Stimulated activated CD8-positive, alpha-beta memory T cell treated with anti-CD3 and anti-CD28 coated beads, Interleukin-4, amount 100 ng/mL, for 4 hours (primary cell): ENCODE measurements at places on chromosomes 16 and 17.

DNA sequence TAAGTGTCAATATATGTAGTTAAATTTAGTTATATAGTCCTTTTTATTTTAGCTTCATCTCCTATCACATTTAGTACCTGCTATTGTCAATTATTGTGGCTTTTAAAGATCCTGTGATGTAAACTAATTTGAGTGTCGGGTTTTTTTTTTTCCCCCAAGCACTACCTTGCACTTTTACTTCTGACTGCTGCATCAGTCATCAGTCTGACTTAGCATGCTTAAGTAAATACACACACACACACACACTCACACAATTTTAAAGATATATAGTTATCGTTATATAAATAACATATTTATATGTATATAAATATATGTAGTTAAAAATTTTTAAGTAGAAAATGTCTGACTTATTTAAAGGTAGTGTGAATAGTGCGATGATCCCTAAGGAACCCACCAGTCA is 127.2 kb downstream of the BCAS3 start:
- no peak for DNase-seq

- DNase-seq: no peak
Observed at GRCh38 chr16:13811834-13812233, 108.1 kb upstream of the ERCC4 start.

- DNase-seq: no peak
Observed at GRCh38 chr16:13080531-13080930, 179.1 kb downstream of the SHISA9 start.

GRCh38 chr17:37746617-37747016 is 1.8 kb upstream of the HNF1B start:
- DNase-seq: no peak

DNA sequence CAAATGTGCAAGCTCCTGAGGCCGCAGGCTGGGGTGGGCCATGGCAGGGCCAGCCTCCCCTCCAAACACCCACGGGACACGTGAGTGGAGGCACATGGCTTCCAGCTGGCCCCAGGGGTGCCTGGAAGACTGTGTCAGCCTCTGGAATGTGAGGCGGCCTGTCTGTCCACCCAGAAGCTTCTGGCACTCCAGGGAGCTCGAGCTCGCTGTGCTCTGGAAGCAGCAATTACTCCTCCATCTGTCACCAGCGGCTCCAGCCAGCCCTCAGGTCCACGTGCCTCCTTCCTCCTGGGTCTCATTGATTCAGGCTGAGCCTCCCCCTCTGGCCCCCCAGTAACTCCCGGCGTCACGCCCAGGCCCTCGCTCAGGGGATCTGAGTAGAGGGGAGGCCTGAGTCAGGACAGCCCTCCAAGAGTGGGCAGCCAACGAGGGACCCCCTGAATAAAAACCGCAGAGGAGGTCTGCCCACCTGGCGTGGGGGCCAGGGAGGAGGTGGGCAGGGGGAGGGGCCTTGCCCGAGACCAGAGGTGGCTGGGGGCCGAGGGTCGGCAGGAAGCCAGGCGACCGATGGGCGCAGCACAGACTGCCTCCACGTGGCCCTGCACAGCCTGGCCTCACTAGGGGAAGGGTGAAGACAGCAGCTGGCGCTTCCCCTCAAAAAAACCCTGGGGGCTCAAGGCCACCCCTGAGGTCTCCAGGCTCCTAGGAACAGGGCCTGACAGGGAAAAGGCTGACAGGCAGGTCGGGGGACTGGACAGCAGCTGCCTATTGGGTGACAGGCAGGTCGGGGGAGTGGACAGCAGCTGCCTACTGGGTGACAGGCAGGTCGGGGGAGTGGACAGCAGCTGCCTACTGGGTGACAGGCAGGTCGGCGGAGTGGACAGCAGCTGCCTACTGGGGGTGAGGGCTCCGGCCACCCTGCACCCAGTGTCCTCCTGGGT is 11.9 kb downstream of the PIEZO1 start:
- DNase-seq: no peak

DNA sequence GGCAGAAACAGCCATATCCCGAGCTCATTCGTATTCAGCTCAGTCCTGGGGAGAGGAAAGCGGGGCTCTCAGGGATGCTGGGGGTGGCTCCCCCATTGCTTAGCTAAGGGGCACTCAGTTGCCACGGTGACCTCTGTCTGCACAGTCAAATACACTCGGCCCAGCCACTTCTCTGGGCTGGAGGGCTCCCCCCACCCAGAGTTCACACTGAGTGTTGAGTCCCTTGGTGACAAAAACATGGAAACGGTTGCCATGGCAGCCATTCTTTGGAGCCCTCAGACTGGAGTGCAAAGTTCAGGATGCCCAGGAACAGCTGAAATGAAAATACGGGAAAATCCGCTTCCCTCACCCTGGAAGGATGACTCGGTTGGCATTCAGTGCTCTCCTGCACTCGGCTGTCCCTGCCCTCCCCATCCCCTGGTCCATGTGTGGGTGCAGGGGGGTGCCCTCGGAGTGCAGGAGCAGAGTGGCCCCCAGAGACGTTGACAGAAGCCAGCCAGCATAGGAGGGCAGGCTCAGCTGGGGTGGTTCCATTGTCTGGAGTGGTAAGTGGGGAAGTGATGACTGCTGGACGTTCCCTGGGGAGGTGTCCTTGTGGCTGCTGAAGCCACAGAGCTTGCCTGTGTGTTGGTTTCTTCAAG is 216.5 kb downstream of the NTN1 start:
- no peak for DNase-seq

GRCh38 chr16:7419441-7419840 is 86.8 kb downstream of the RBFOX1 start:
- DNase-seq: no peak

DNA sequence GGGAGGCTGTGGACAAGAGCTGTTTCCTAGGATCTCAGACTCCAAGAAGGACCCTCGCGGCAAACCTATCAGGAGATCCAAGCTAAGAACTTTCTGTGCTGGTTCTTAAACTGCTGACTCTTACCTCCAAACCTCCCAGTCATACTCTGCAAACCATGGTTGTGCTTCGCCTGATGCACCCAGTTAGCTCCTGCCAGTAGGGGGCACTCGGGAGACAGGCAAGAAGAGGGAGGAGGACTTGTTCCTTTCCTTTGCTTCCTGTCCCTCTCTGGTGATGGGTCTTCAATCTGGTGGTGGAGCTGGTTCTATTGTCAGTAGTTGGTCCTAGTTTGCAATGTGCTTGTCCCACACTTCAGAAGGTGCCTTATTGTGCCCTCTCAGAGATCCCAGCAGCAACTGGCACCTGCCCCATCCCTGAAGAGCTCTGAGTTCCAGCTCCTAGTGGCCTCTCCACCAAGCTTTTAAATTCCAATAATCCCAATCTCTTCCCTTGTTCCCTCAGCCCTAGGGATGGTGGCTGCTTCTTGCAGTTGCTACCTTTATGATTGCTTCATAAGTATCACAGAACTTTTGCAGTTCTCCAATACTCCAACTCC is 113.5 kb upstream of the RPL38 start:
- DNase-seq: no peak

GRCh38 chr17:49486012-49486641 is 9.0 kb upstream of the NGFR start:
- DNase-seq: no peak

DNA sequence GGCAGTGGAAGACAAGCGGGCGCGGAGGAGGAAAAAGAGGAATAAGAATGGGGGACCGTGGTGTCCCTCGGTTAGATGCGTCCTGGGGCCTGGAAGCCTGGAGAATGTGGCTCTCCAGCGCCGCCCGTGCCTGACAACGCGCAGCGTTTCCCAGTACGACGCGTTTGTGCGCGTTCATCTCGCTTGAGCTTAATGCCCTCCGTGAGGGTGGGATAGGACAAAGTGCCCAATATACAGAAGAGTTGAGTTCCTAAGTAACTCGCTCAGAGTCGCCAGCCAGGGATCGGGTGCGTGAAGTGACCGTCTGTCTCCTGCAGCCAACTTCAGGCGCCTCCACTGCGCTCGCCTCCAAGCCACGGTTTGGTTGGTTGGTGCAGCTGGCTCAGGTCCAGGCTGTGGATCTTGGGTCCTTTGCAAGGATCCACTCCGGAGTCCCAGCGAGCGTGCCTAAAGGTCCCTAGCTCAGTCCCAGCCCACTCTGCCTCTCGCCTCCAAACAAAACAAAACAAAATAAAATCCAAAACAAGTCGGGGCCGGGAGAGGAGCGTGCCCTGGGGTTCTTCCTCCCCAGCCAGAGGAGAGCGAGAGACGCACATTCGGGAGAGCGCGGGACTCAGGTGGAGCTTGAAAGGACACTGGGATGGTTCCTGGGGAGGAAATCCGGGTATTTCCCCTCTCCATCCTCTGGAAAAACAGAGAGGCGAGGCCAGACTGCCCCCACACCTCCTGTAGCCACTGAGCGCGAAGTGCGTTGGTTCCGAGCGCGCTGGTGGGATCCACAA is 974 bp downstream of the GALR2 start:
- DNase-seq: no peak

DNA sequence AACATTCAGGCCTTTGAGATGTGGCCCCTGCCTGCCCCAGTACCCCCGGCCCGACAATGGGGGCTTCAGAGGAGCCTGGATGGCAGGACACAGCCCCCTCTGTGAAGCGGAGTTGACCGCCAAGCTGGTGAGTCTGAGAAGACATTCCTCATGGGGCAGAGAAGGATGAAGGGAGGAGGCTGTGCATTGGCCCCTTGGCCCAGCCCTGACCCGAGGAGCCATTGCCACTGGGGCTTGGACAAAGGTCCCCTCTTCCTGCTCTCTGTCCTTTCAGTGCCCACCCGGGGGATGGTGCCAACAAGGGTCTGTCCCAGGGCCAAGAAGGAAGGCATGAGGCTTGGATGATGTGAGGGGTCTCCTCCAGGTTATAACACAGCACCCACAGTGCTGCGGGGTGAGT is 30.9 kb upstream of the PHB1 start:
- no peak for DNase-seq

- DNase-seq: no peak
Observed at GRCh38 chr16:57617604-57618111, 10.8 kb upstream of the ADGRG1 start.

DNA sequence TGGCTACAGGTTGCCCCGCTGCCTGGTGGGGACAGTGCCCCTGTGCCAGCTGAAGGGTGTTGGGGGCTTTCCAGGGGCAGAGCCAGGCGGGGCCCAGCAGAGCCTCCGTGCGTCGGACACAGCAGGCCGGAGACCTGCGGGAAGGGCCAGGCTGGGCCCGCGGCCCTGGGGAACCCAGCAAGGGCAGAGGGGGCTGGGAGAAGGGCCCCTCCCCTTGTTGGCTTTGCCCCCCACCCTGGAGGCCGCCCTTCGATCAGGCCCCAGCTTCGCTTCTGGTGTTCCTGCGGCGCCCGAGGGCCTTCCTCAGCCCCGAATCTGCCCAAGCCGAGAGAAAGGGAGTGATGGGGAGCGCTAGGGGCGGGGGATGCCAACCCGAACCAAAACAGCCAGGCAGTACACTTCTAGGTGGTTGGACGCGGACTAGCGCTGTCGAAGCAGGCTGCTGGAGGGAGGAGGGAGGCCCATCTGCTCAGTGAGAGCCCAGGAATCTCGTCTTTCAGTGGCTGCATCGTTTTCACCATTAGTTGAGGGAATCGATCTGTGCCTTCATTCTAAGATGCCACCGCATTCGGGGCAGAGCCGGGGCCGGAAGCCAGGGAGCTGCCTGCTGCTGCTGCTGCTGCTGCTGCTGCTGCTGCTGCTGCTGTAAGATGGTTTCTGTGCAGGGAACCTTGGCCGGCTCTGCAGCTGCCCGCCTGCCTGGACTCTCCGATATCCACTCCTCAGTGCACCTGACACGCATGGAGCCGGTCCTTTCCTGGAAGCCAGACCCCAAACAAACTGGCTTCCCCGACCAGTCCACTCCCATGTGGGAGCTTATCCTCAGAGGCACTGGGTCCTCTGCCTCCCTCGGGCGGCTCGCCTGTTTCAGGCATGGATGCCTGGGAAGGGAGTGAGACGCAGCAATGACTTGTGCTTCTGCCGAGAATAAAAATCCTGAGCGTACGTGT is 1.7 kb downstream of the JPH3 start:
- DNase-seq: no peak

DNA sequence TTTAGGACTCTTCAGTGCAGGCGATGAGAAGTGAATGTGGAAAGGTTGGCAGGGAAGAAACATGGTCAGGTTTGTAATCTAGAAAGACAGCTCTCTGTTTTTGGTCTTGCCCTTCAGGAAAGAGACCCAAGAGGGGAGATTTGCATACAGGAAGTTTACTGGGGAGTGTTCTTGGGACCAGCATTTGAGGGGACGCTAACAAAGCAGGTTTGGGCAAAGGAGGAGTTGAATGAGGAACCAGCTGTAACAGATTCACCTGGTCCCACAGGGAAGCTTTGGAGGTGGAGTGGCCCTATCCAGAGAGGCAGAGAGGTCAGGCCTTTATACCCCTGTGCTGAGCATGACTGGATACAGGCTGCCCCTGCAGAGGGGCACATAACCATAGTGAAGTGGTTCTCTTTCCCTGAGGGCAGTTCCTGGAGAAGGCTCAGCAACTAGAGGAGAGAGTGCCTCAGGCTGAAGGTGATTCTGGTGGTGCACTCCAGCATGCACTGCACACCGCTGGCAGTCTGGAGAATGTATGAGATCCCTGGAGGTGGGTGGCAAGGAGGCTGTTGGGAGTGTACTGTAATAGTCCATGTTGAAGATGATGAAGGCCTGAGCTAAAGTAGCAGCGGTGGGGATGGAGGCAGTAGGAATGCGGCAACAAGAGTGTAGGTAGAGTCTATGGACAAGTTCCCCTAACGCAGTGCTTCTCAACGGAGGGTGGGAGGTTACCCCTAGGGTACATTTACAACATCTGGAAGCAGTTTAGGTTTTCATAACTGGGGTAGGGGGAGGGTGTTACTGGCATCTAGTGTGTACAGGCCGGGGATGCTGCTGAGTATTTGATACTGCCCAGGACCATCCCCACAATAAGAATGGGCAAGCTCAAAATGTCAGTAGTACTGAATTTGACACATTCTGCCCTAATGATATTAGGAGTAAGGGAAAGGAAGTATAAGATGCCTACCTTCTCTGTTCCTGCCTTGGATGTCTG is 37.2 kb downstream of the MAP2K6 start:
- DNase-seq: no peak

GRCh38 chr17:34195987-34196386 is 59.1 kb upstream of the CCL2 start:
- DNase-seq: no peak

DNA sequence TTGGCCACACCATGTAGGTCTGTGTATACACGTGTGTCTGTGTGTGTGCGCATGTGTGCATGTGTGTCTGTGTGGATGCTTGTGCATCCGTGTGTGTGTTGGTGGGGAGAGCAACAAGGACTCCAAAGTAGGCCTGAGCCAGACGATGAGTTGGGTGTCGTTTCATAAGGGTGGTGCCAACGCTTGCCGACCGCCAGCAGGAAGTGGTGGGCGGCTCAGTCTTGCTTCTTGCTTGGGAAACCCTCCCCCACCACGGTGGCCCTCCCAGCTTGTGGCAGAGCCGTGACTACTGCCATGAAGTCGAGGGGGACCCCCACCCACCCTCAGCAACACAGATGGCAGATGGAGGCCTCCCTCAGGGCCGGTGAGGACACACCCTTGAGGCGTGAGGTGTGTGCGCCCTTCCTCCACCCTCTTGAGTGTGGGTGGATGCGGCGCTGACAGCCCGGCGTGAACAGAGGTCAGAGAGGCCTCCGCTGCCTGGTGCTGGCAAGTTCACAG is 17.5 kb downstream of the SBK1 start:
- DNase-seq: peak; percentile 91
